ENCODE measurements at places on chromosomes 1 and 21.

DNA sequence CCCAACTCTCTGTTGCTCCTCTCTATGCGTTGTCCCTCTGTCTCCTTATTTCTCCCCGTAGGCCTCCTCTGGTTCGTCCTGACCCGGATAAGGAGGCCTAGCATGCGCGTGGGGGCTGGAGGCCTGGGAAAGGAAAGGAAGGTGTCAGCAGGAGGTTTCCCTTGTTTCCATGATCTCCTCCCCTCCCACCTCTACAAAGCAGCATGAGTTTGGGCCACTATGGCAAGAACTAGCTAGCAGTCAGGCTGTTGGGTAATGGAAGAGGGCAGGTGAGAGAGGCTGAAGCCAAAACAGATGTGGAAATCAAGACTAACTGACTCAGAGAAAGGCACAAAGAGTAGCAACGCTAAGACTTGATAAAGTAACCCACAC lies 687 bp upstream of the SEMA6C start:
- no peak for DNase-seq

DNA sequence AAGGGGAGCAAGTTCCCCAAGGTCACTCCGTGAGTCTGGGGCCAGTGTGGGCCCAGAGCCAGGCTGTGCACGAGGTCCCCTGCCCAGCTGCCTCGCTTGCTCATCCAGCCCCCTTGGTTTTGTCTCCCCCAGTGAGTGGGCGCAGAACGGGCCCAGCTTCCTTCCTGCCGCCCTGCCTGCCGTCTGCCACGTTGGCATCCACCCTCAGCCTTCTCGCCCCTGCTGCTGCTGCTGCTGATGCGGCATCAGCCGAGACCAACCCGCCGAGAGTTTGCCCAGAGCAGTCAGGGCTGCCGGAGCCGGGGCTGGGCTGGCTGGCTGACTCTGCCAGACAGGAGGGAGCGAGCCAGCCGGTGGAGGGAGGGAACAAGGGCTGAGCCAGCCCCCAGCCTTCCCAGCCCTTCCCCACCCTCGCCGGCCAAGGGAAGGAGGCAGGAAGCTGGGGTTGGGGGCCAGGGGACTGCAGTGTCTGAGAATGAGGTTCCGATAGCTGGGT lies 31.4 kb upstream of the WASF2 start:
- DNase-seq: peak; percentile 46

DNA sequence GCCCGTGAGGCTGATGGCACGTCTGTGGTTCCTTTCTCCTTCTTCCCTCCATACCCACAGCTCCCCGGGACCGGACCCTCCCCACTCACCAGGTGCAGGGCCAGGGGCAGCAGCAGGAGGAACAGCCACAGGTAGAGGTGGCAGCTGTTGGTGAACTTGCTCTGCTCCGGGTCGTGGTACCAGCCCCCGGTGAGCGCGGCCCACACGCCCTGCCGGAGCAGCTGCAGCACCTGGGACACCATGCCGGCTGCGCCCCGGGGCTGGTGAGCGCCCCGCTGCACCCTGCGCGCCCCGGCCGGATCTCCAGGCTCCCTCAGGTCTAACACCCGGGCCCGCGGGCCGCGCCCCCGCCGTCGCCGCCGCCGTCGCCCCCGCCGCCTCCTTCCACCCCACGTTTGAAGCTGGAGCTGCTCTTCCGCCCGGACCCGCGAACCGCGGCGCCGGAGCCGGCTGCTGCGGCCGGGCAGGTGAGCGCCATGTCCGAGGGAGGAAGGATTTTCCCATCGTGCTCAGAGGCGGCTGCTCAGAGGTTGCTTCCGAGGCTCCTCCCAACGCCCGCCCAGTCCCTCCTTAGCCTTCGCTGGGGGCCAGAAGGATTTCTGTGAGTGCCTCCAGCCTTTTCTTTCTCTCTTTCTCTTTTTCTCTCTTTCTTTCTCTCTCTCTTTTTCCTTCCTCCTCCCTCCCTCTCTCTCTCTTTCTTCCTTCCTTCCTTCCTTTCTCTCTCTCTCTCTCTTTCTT lies at the start of gene PCNX2:
Gene PCNX2, minus strand, starts transcription at position 489 of the 738 bp plus-strand sequence. Its CDS starts 247 bp downstream, at position 242.
- DNase-seq: peak; percentile 43

GRCh38 chr1:236292425-236292824 lies 10.7 kb upstream of the ERO1B start:
- no peak for DNase-seq

GRCh38 chr1:114339379-114339778 lies 171.6 kb downstream of the TRIM33 start:
- no peak for DNase-seq

DNA sequence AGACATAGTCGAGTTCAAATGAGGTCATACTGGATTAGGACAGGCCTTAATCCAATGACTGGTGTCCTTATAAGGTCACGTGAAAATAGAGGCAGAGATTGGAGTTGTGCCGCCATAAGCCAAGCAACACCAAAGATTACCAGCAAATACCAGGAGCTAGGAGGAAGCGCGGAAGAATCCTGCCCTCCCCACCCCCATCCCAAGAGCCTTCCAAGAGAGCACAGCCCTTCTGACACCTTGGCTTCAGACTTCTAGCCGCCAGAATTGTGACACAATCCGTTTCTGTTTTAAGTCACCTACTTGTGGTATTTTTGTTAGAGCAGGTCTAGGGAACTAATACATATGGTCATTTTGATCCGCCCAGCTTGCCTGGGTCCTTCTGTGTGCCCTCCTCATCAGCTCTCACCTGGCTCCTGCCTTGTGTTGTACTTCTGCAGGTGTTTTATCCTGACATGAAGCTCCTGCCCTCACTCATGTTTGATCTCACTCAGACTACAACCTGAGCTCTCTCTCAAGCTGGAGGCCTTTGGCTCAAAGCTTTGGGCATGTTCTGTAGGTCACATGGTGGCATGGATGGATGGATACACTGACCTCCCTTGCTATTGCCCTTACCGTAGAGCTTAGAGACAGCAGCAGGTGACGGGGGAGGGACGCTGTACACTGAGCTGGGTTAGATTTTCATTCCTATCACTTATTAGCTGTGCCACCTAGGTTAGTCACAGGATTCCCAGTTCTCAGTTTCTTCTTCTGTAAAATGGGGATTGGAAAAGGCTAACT lies 10.7 kb upstream of the NUAK2 start:
- DNase-seq: no peak

- DNase-seq: no peak
Observed at GRCh38 chr1:218463194-218464156, 118.3 kb downstream of the TGFB2 start.
